ENCODE measurements at places on chromosomes 16 and 17.

- DNase-seq: peak; percentile 66
Observed at GRCh38 chr17:39754958-39755553, 17.3 kb downstream of the GRB7 start.

DNA sequence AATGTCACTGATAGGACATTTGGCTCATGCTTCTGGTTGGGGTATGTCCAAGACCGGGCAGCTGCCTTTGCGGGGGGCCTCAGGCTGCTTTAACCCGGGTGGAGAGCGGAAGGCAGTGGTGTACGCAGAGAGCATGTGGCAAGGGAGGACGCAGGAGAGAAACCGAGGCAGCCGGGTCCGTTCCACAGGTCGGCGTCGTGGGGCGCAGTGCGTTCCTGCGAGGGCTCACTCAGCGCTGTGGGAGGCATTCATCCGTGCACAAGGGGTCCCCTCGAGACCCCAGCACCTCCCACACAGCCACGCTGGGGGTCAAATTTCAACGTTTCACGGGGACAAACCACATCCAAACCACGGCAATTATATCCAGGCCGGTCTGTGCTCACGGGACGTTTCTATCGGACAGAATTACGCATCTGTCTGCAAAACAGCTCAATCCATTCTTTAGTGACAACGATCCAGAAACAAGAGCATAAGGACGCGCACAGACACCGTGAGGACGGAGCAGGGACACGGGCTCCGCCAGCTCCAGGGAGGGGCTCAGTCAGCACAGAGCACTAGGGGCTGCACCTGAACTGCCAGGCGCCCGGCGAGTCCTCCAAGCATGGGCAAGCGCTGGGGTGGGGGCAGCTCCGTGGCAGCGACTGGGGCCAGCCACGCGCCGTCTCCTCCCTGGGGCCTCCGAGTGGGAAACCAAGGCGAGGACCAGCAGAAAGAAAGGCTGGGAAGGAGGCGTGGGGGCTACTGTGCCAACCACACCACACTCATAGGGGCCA lies 108.4 kb upstream of the METRNL start:
- DNase-seq: no peak

GRCh38 chr17:60170835-60171752 lies 21.3 kb downstream of the CA4 start:
- no peak for DNase-seq

DNA sequence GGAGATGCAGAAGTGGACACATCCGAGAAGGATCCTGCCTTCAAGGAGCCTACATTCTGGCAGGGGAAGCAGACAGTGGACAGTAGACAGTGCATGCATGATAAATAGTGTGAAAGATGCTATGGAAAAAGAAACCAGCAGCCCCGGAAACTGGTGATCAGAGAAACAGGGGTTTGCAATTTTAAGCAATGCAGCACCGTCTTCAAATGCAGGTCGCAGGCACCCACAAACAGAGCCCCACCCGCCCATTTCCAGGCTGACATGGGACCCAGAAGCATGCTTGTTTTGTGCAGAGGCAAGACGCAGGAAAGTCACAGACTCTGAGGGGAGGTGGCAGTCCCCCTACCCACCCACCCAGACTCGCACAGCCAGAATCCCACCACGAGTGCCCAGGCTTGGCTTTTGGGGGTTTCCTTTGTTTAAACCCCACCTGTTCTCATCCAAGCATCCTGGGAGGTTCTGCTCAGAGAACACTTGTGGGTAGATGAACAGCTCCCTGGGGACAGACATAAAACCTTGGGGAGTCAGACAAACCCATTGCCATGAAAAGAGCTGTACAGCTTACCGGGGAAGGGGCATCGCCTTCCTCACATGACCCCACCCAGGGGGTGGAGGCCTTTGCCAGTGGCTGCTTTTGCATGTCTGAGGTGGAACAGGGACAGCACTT lies 114.3 kb downstream of the MGAT5B start:
- DNase-seq: no peak

DNA sequence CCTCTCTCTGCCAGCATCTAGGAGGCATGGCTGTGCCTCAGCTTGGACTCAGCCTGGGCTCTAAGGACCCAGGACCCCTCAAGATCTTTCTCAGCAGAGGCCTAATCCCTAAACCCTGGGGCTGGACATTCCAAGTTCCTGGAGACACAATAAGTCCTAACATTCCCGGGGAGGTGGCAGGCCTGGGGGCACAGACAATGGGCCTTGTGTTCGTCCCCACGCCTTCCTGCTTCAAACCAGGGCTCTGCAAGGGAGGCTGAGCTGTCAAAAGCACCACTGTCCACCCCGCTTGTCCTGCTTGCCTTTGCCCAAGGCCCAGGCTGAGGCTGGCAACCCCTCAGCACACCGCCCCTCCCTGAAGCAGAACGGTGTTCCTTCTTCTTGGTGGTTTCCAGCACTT lies 13.7 kb downstream of the SDK2 start:
- DNase-seq: peak; percentile 74

DNA sequence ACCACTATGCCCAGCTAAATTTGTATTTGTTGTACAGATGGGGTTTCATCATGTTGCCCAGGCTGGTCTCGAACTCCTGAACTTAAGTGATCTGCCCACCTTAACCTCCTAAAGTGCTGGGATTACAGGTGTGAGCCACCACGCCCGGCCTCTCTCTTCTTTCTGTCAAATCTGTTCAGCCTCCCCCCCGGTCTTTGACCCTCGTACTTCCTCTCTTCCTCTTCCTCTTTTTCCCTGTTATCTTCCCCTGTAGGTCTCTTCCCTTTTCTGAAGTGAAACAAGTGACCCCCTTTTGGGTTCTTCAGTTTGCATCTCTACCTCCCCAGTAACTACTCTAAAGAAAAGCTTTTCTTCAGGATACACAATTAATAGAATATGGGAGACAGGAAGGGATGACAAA lies 31.7 kb upstream of the DHX40 start:
- DNase-seq: no peak

- DNase-seq: no peak
Observed at GRCh38 chr17:74185571-74186185, 17.8 kb upstream of the RPL38 start.

- DNase-seq: no peak
Observed at GRCh38 chr16:70254965-70255286, 3.2 kb upstream of the EXOSC6 start.

GRCh38 chr16:63005356-63005755 lies 969.1 kb upstream of the CDH8 start:
- DNase-seq: no peak

GRCh38 chr17:1709971-1710806 lies at the start of gene TLCD2:
TSS of gene TLCD2 (minus strand) at chr17:1710377. CDS start at chr17:1710242, 135 bp downstream.
- peak; percentile 59 for DNase-seq

- DNase-seq: peak; percentile 90
Observed at GRCh38 chr17:19482576-19482975, 51.1 kb upstream of the SLC47A1 start.

DNA sequence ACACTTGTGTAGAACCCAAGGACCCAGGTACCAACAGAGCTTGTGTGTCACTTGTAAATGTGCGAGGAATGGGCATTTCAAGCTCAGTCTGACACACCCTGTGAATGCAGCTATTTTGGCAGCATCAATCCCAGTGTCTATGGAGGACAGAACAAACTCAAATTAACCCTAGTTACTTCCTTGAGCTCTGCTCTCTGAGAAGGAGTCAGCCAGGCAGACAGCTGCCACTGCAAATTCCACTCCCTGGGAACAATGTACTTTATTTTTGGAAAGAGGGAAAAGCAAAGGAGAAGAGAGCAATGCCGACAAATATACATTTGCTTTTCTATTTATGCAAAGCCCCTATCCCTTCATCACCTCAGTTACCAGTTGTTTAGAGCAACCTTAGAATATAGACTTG lies 48.4 kb upstream of the NOG start:
- DNase-seq: no peak

GRCh38 chr17:45345246-45345553 lies 28.4 kb upstream of the MAP3K14 start:
- no peak for DNase-seq

DNA sequence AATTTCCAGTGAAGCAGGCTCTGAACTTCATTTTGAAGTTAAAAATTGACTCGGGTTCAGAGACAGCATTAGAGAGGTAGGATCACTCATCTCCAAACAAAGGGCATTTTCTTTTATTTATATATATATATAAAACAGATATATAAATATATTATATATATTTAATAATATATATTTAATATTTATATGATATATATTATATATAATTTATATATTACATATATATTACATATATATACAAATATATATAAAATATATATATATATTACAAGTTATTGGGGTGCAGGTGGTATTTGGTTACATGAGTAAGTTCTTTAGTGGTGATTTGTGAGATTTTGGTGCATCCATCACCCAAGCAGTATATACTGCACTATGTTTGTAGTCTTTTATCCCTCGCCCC lies 320.8 kb downstream of the MAP2K6 start:
- no peak for DNase-seq

DNA sequence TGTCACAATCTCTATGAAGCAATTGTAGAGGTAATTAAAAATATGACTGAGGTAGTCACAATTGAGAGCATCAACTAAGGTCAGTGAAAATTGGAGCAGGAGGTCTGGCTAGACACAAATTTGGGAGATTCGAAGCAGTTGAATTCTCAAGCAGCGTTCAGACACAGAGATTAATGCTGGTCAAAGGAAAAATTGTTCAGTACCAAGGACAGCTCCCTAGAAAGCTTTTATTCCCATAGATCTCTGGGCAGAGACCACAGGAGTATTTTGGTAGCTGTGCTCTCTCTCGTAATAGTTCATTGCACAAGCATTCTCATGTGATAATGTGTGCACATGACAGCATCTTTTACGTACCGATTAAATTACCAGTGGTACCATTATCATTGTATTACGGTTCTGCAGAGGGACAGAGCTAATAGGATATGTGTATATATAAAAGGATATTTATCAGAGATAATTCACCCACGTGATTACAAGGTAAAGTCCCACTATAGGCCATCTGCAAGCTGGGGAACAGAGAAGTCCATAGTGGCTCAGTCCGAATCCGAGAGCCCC lies 387.5 kb upstream of the HSBP1 start:
- peak; percentile 34 for DNase-seq

DNA sequence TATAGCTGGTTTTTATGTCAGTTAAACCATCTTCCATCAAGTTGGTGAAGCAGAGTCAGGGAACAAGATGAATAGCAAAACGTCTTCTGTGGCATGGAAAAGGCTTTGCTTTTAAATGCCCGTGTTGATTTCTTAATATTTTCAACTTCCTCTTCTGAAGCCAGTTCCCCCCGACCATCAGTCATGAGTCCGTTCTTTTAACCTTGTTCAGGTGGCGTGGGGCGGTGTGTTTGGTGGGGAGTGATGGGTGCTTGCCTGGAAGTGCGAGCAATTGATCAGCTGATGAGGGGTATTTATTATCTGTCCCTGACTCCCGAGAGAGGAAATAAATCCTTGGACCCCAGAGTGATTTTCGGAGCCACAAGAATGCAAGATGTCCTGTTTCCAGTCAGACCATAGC lies 147.1 kb downstream of the WWOX start:
- no peak for DNase-seq

- DNase-seq: no peak
Observed at GRCh38 chr17:50943575-50943933, 77.4 kb upstream of the TOB1 start.

DNA sequence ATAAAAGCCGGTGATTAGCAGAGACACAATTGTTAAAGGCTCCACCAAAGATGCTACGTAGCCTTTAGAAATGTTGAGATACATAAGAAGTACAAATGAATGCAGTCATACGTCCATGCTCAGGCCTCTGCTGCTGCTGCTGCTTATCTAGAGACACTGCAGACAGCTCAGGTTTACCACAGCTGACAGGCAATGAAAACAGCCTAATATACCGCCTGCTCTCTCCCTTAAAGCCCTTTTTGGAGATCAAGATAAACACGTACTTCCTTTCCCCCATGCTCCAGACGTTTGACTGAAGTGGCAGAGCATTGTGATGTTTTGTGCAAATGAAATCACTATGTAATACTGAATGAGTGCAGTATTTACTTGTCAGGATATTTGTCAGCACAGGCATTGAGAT lies 185.3 kb downstream of the AATF start:
- no peak for DNase-seq

- no peak for DNase-seq
Observed at GRCh38 chr16:19142939-19143598, 25.0 kb upstream of the SYT17 start.

DNA sequence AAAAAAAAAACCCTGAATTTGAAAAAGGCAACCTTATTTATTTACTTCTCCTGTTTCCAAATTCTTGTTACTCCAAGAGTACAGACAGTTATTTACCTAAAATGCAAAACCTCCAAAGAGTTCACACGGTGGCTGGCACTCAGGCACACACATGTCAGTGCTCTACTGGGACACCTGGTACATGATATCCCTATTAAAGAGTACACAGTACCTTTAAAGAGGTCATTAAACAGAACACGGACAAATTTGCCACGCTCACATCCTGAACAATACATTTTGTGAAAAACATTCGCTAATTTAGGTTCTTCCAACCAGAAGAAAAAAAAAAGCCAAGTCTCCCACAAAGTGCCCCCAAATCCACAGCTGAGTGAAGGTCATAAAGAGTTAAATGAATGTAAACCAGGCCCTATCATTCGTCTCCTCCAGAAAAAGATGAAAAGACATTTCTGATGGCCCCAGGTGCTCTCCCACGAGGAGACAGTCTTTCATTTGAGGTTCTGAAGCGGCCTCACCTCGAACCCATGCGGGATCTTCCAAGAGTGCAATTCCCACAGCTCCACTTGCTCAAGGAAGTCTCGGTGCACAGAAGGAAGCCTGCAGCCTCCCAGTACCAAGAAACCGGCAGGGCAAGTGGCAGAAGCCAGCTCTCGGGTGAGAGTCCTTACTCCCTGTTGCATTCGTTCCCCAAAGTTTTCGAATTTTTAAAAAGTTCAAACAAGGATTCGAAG lies 993 bp downstream of the ERN1 start:
- DNase-seq: peak; percentile 42

- no peak for DNase-seq
Observed at GRCh38 chr16:87955302-87956097, 4.3 kb downstream of the BANP start.

- no peak for DNase-seq
Observed at GRCh38 chr17:4082136-4082924, 60.5 kb downstream of the ZZEF1 start.

GRCh38 chr16:11800382-11800718 lies 3.3 kb upstream of the ZC3H7A start:
- no peak for DNase-seq

DNA sequence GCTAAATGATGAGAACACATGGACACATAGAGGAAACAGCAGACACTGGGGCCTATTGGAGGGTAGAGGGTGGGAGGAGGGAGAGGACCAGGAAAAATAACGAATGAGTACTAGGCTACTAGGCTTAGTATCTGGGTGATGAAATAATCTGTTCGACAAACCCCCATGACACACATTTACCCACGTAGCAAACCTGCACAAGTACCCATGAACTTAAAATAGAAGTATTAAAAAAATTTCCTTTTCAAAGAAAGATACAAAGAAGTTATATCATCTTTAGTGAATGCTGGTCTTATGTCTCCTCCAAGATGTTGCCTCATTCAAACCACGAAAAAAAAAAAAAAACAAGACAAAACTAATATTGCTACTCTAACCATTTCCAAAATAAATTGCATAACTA lies 31.7 kb downstream of the MBTD1 start:
- DNase-seq: no peak

GRCh38 chr17:72349491-72349995 lies 228.7 kb downstream of the SOX9 start:
- DNase-seq: no peak

- DNase-seq: no peak
Observed at GRCh38 chr17:11944587-11944986, 52.7 kb downstream of the ZNF18 start.
